Osteoblast (primary cell): ENCODE measurements at places on chromosomes 11 and 22. TPM values are rescaled to one million over a fixed set of nuclear protein-coding genes. Genes with fewer than 3 reads are reported as not detected.

GRCh38 chr22:23411739-23412138, 168.4 kb downstream of the IGLL1 start:
- DNase-seq, result no peak

Gene LMNTD2
- total RNA-seq, result 0.29 and 0.36 TPM in 2 replicates

Gene APOBEC3A
- total RNA-seq, result not detected in 2 replicates

Gene IFT27
- total RNA-seq, result 22.1 and 27.4 TPM in 2 replicates

DNA sequence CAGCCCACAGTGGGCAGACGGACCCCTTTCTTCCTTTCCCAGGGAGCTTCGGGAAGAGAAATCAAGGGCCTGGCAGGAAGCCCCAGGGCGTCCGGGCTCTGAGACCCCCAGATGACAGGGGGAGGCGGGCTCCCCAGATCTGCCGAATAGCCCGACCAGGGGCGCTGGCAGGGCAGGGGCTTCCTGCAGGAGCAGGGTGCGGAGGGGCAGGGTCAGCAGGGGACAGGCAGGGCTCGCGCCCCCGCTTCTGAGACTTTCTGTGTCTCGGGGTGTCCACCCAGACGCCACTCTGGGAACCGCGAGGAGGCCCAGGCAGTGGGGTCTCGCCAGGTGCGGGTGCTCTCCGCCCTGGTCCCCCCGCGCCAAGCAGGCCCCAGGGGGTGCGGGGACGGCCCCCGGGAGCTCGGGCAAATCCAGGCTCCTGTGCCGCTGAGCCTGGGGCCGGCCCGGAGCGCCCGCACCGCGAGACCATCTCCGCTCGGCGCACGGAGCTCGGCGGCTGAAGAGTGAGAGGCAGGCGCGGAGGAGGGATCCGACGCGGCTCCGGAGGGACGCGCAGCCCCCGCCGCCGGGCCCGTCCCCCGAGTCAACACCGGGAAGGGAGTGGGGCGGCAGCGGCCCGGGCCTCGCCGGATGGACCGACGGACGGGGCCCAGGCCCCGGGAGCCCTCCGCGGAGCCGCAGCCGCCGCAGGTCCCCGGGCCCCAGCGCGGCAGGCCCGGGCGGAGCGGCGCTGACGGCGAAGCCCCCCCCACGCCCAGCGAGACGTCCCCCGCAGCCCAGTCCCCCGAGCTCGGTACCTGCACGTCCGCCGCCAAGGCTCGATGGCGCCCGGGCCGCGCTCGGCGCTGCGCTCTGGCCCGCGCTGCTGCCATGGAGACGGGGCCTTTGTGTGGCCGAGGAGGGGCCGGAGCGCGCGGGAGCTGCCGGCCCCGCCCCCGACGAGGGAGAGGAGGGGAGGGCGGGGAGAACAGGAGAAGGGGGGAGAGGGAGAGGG, at the start of gene PLXNB2:
Gene PLXNB2 (minus strand): TSS at position 894 of the 997 bp plus-strand sequence. CDS start 17,062 bp downstream, outside the sequence.
- DNase-seq, result peak; percentile 97

- DNase-seq, result peak; percentile 98
Measured at GRCh38 chr11:69642913-69643632, 2.1 kb downstream of the CCND1 start.

- DNase-seq, result no peak
Measured at GRCh38 chr11:122341477-122341876, 225.5 kb upstream of the BLID start.

- DNase-seq, result no peak
Measured at GRCh38 chr11:97888641-97889040, 1132.1 kb upstream of the CNTN5 start.

DNA sequence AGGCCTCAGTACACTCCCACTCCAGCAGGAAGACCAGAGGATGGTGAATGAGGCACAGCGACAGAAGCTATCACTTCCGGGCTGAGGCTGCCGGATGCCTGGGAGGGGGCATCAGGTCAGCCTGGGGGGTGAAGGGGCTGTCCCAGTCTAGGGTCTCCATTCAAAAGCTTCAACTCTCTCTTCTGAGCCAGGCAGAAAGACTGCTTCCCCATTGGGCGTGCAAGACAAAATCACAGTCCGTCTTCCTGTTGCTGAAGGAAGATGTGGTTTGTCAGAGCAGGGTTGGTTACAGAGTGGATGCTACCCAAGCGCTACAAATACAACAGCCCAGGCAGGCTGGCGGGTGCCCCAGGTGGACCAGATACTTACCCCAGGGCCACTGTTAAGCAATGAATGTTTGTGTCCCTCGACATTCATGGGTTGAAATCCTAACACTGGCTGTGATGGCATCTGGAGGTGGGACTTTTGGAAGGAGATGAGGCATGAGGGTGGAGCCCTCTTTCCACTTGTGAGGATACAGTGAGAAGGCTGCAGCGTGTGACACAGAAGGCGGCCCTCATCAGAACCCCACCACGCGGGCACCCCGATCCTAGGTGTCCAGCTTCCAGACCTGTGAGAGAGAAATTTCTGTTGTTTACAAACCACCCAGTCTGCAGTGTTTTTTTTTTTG, 12.0 kb downstream of the UPK3A start:
- peak; percentile 44 for DNase-seq

DNA sequence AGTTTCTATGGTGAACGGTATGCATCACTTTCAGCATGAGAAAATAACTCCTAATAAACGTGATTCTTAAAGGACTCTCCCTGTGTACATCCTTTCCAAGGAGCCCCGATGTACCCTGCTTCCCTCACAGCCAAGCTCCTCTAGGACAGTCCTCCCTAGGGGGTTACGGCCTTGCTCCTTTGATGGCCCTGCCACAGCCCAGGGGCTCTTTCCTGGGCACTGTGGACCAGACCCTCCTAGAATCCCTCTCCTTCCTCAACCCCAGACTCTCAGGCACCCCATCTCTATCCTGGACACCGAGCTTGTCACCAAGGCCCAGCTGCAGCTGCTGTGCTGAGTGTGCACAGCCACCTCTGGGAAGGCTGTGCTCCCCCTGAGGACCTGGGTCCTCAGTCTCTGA, 3.9 kb upstream of the SAMM50 start:
- DNase-seq, result peak; percentile 69

Gene SLC29A2
- total RNA-seq, result under 0.01 and 0.29 TPM in 2 replicates

- no peak for DNase-seq
Measured at GRCh38 chr11:88421530-88421929, 84.0 kb upstream of the CTSC start.

DNA sequence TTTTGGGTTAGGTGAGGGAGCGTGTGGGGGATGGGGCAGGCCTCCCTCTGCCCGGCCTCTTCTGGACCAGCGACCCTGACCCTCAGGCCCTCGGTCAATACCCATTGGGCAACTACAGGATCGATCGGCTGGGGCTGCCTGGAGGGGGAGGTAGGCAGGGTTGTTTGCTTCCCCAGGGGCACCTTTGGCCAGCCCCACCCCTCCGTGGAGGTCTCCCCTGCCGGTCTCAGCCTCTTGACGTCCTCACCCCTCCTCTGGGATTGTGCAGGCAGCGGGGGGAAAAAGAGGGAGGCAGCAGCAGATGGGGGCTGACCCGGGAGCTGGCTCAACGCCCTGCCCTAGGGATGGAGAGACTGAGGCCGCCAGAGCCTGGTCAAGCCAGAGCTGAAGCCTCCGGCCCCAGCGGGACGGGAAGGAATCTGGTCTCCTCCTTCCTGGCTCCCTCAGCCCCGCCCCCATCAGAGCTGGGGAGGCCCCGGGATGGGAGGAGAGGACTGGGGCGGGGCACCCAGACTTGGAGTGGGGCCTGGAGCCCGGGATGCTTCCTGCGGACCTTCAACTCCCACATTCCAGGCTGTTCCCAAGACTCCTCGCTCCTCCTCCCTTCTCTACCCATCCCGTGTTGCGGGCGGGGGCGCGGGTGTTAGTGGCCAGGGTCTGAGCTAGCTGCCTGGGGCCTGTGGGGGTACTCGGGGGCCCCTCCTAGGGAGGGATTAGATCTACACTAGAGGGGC, 14.4 kb upstream of the CDC42EP1 start:
- peak; percentile 98 for DNase-seq

- no peak for DNase-seq
Measured at GRCh38 chr11:18310800-18311340, 11.1 kb downstream of the HPS5 start.

DNA sequence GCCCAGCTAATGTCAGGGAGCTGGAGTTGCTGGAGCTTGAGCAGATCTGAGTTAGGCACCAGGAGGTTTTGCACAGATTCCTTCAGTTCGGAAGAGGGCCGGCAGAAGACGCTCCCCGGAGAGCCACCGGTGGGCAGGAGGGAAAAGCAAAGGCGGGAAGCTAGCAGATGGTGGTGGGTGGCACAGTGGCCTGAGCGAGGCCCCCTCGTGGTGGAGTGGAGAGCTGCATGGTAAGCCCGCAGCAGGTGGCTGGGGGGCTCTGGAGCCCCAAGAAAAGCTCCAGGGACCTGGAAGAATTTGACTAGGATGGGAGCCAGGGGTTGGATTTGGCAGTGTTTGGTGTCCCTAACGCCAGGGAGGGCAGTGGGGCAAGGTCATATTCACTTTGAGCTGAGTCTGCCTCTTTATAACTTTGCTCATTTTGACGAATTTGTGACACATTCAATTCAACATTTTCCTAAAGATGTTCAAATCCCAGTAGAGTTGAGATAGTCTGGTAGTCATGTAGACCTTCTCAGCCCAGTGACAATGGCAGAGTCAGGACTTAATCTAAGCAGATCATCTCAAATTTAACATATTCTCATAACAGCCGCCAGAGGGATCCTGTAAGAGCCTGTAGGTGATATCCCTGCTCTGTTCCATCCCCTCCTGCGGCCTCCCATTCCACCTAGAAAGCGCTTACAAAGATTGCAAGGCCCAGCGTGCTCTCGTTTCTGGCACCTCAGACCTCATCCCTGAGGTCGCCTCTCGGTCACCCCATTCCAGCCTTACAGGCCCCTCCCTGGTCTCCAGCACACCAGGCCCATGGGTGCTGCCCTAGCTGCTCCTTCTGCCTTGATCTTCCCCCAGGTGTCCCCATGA, 57.9 kb downstream of the TRIM29 start:
- DNase-seq, result no peak

GRCh38 chr11:118789501-118790356, 1.2 kb downstream of the DDX6 start:
- peak; percentile 65 for DNase-seq

DNA sequence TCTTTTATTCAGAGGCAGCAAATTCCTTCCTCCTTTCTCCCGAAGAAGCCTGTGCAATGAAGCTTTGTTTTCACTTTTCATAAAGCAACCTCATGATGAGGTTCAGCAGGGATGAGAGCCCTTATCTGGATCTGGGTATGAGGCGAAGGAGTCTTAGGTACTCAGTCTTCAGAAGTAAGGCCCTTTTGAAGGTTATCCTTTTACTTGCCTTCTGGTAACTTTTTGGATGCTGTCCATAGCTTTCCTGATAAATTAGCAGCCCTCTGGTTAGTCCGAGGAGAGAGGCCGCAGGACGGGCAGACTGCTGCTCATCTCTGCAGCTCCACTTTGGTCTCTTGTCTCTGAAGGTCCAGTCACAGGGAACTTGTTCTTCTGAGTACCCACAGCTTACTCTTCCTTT, 1.1 kb downstream of the TRIM22 start:
- DNase-seq, result peak; percentile 80

- DNase-seq, result no peak
Measured at GRCh38 chr11:74926304-74927030, 22.4 kb downstream of the XRRA1 start.

DNA sequence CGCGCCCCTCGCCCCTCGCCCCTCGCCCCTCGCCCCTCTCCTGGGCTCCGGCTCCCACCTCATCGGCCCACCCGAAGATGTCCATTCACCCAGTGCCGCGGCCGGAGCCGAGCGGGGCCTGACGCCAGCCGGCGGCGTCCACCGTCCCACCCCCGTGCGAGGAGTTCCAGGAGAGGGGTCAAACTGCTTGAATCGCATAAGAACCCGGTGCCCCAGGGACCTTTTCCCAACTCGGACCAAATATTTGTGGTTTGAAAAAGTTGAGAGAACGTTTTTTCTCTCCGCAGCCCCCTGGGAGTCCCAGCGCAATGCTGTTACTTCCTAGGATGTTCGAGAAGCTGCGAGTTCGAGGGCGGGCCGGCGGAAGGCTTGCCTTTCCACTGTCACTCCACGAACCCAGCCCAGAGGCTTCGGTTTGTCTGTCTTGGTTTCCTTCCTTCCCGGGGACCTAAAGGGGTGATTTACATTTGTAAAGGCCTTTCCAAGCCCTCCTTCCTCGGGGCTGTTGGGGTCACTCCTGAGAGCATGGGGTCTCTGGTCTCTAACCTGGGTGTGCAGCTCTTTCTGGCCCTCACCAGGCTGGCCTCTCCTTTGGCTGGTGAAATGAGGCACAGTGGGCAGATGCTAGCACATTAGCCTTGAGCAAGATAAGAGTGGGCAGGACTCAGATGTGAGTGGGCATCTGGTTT, 38.0 kb downstream of the ETS1 start:
- peak; percentile 81 for DNase-seq

Gene NUP160
- 25.3 and 27.1 TPM in 2 replicates for total RNA-seq

DNA sequence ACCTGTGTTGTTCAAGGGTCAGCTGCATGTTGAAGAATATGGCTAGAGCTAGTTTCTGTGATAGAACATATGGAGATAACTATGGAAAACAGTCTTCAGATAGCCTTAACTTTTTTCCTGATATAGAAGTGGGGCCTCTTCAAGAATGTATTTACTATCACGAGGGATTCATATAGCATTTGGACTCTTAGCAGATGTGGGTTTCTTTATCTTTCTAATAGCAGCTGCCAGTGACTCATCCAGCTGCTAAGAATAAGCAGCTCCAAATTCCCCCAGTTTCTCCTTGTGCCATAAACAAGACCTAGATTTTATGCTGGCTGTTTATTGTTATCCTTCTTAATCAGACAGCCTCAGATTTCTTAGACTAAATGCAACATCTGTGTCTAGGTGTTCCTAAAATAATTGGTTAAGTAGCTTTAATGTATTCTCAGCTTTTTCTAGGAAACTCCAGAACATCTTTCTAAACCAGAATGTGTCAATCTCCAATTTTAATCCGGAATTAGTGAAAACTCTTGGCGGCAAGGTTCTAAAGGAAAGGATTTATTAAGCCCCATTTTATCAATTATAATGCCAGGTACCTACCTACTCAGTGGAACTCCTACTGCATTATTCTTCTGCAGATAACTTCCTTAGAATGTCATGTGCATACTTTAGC, 119.8 kb downstream of the CSTPP1 start:
- DNase-seq, result peak; percentile 71

DNA sequence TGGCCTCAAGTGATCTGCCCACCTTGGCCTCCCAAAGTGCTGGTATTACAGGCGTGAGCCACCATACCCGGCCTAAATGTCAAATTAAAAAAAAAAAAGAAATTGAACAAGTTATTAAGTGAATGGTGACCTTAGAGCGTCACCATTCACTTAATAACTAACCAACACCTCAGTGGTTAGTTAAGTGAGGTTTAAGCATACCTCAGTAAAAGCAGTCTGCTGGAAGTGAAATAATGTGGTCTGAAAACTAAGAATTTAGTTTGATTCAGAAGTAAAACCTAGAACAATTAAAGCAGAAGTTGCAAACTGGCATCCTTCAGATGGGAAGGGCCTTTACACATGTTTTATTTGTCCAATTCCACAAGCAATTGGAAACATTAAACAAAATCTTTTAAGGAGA, 71.5 kb downstream of the FCHSD2 start:
- no peak for DNase-seq

- DNase-seq, result no peak
Measured at GRCh38 chr11:133263332-133263731, 269.0 kb downstream of the OPCML start.
